ENCODE measurements at places on chromosomes 16 and 17. TPM values are rescaled to one million over a fixed set of nuclear protein-coding genes. Genes with fewer than 3 reads are reported as not detected.

Gene CTRB1
- not detected for total RNA-seq

Gene CDH5
- total RNA-seq = not detected

Gene CACNG1
- total RNA-seq = not detected

Gene COPS3
- total RNA-seq = 126 TPM

Gene FBXL16
- total RNA-seq = 16.4 TPM

Gene NPIPA5
- 7.2 TPM for total RNA-seq

Measured in activated naive CD4-positive, alpha-beta T cell treated with anti-CD3 and anti-CD28 coated beads, Interleukin-2, amount 50 U/mL, for 72 hours (primary cell).